Stimulated activated CD8-positive, alpha-beta memory T cell treated with anti-CD3 and anti-CD28 coated beads, Interleukin-12 subunit alpha, Interleukin-12 subunit beta, amount 100 ng/mL, for 4 hours (primary cell): ENCODE measurements at places on chromosomes 11 and 22.

DNA sequence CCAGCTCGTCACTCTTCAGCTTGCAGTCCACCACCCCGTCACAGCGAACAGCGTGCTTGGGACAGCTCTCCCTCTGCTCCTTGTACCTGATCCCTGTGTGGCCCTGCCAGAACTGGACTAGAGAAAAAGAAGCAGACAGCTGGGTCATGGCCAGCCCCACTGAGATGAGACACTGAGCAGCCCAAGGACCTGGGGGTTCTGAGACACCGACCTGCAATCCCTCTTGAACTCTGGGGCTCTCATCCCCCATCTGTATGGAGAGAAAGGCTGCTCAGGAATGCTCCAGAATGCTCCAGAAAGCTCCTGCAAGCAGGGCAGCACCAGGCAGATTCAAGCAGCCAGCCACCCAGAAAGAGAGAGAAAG is 14.8 kb downstream of the TMPRSS13 start:
- no peak for DNase-seq

GRCh38 chr22:30190574-30190973 is 56.0 kb downstream of the LIF start:
- DNase-seq, result no peak

DNA sequence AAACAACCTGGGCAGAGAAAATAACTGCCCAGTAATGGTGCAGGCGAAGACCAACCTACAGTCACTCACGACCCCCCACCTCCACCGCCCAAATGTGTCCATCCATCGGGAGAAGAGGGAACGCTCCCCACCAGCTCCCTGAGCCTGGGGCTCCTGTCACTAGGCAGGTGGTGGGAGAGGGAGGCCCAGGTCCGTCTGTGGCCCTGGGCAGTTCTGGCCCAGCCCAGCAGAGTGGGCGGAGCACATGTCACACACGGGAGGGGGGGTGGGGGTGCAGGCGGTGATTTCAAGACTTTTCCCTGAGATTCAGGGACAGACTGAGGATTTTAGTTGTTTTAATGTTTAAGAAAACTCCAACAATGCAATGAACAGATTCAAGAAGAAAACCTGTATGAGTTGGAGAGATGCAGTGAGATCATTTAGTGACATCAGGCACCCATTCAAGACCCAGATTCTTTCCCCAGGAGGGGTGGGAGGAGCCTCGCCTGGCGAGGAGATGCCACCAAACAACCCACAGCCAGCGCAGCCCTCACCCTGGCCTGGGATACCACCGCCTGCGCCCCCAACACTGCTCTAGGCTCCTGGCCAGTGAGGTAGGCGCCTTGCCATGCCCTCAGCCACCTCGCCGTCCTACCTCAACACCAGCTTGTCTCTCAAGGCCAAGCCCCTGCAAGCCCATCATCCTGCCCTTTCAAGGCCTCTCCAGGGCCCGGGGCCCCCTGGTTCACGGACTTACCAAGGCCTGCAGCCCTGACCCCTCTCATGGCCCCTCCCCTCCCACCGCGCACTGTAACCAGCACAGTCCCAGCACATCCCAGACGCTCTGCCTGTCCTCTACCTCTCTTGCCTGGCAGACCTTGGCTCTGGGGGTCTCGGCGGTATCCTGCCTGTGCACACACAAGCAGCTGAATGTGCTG is 36.8 kb downstream of the TBX1 start:
- no peak for DNase-seq

- DNase-seq, result no peak
Measured at GRCh38 chr11:57662893-57663292, 5.0 kb upstream of the ZDHHC5 start.

- no peak for DNase-seq
Measured at GRCh38 chr22:22431271-22432220, 77.0 kb downstream of the ZNF280B start.

- DNase-seq, result no peak
Measured at GRCh38 chr11:124950601-124951330, 3.2 kb upstream of the CCDC15 start.

- DNase-seq, result no peak
Measured at GRCh38 chr11:1235901-1236315, 13.0 kb downstream of the MUC5B start.

- no peak for DNase-seq
Measured at GRCh38 chr11:90947930-90948329, 725.1 kb upstream of the CHORDC1 start.

GRCh38 chr11:9251311-9251710 is 13.8 kb downstream of the DENND5A start:
- no peak for DNase-seq

GRCh38 chr22:30265131-30265720 is 1.4 kb downstream of the OSM start:
- no peak for DNase-seq

- no peak for DNase-seq
Measured at GRCh38 chr11:10257478-10257877, 36.5 kb downstream of the SBF2 start.

- DNase-seq, result no peak
Measured at GRCh38 chr11:71388637-71389235, 59.5 kb downstream of the DHCR7 start.

GRCh38 chr22:32073823-32074380 is 30.8 kb downstream of the SLC5A1 start:
- DNase-seq, result no peak

DNA sequence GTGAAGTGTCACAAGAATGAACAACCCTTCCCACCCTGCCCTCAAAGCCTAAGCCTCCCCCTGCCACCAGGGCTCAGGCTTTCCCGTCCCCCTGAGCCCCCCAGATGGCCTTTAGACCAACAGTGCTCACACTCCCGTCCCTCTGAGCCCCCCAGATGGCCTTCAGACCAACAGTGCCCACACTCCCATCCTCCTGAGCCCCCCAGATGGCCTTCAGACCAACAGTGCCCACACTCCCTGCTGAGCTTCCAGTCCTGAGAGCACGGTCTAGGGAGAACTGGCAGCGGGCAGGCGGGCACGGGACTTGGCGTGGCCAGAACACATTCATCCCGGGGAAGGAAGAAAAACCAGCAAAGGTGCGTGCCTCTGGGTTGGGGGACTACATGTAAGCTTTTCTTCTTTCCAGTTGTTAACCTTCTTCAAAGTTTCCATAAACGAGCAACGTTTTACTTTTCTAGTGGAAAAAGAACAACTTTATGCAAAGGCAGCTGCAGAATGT is 2.5 kb downstream of the MRGPRG start:
- no peak for DNase-seq

DNA sequence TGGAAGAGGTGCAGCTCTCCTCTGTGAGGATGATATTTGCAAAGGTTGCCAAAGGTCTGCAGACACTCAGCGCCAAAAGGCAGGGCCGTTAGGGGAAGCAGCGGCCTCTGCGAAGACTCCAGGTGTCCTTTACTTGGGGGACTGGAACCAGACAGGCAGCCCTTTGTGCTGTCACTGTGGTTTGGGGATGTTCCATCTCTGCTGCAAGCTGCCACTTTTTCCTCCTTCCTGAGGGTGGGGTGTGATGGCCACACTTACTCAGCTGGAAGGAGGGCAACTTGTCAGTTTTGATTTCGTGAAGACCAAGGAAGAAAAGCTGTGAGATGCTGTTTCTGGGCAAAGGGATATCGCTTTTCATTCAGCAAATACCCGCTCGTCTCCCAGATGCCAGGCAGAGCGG is 96.5 kb upstream of the PRR5 start:
- DNase-seq, result no peak

DNA sequence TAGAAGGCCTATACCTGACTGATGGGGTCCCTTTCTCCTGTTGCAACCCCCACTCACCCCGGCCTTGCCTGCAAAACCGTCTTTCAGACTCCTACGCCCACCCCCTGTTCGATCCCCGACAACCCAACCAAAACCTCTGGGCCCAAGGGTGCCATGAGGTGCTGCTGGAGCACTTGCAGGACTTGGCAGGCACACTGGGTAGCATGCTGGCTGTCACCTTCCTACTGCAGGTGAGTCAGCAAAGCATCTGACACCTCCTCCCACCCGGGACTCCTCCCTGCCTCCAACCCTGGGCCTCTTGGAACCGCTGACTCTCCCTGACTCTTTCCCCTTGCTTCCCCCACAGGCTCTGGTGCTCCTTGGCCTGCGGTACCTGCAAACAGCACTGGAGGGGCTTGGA is 1.2 kb downstream of the ROM1 start:
- no peak for DNase-seq

DNA sequence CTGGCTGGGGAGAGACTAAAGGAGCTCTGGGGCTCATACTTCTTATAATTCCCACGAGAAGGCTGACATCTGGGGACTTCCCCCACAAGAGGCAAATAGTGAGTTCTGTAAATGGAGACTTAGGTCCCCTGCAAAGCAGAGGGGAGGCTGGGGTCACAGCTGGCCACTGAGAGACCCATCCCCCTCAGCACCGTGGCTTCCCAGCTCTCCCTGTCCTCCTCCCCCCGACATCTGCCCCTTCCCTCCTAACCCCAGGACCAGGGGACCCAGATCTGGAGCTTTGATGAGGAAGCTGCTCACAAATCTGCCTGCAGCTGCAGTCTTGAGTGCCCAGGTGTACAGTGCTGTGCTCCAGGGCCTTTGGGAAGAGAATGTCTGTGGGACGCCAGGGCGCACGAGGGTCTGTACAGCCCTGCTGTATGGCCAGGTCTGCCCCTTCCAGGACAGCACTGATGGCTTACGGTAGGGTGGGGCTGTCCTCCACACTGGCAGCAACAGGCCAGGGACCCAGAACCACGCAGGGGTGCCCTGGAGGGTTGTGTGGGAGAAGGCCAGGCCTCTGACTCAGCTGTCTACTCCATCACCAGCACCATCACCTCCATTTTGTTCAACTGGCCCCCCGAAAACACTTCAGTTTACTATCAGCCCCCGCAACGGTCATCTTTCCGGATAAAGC is 1.1 kb downstream of the RGL4 start:
- no peak for DNase-seq

DNA sequence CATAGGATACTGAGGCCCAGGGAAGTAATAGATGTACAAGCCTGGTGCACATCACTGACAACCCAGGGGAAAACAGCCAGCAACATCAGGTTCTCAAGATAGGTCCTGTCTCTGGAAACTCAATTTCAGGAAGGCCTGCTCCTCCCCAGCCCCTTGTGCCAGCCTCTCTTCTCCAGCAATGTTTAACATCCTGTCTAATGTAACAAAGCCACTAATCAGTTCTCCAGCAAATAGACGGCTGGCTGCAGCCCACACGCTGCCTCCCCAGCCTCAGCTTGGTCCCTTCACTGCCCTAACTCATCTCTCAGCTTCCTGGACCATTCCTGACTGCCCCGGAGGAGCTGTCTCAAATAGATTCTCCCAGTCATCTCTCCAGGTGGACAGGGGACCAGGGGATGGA is 37.8 kb downstream of the RPL27A start:
- no peak for DNase-seq

DNA sequence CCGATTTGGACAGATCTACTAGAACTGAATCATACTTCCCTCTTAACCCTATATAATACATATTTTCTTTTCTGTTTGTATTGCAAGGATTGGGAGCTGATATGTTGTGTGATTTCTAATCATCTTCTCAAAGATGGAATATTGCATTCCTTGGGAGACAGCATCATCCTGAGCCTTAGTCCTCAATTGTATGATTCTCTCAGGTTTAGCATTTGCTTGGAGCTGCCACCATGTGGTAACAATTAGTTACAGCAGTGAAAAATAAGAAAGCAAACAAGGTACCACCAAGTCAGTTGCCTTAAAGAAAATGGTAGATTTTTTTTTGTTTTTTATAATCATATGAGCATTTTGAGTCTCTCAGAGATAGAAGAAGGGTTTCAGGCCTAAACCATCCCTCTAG is 11.9 kb downstream of the SNX19 start:
- DNase-seq, result no peak

DNA sequence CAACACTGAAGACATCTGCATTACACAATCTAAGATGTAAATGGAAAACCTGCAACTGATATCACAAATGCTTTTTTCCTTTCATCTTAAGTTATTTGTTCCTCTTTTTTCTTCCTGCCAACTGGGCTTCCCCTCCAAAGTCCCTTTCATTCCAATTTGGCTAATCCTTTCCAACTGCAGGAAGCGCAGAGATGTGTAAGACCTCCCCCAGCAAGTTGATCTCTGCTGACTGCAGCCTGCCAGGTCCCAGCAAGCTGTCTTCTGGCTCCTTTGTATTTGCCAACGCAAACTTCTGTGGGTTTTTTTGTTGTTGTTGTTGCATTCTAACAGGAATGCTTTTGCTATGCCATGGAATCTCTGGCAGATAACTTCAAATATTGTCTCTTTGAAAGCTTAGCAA is 38.5 kb upstream of the LRRC4C start:
- no peak for DNase-seq

DNA sequence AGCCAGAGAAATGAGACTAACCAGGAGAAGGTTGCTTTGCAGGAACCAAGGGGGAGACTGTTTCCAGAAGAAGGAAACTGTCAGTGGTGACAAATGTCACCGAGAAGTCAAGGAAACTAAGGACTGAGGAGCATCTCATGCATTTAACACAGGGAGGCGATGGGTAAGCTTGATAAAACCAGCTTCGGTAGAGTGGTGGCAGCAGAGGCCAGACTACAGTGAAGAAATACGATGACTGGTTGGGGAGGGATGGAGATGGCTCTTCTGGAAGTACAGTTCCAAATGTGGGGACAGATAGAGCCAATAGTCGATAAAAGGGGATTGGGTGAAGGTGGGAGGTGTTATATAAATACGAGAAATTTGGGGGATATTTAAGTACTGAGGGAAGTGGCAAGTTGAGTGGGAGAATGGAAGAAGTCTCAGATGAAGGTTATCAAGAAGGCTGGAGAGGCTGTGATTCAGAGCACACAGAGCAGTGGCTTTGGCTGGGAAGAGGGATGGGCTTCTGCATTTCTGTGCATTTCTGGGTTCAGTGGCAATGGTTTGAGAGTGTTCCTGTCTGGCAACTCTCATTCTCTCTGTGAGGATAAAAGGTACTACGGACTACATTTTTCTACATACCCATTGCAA is 29.2 kb downstream of the SC5D start:
- no peak for DNase-seq

GRCh38 chr11:104033134-104033533 is 3.3 kb upstream of the DDI1 start:
- DNase-seq, result no peak

- DNase-seq, result no peak
Measured at GRCh38 chr11:46072172-46072964, 48.9 kb downstream of the PHF21A start.

- DNase-seq, result no peak
Measured at GRCh38 chr22:30217698-30218560, 28.6 kb downstream of the LIF start.

DNA sequence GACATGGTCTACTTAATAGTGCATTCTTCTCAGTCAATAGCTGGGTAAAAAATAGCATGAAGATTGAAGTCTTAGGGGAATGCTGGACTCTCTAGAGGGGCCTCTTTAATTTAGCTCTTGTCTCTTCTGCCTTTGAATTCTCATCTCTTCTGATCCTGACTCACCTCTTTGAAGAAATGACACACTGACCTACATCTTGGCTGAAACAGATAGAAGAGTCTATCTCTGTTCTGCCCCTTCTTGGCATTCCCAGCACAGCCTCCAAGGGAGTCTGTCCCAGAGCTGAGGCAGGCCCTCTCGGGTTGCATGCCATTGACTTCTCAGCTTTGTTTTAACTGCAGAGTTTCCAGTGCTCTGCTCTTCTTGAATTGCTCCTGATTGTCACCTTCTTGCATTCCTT is 55.7 kb downstream of the PTPRJ start:
- no peak for DNase-seq

- DNase-seq, result no peak
Measured at GRCh38 chr22:22386602-22387385, 121.7 kb downstream of the ZNF280B start.

- DNase-seq, result no peak
Measured at GRCh38 chr11:129723146-129723760, 92.4 kb upstream of the TMEM45B start.

- no peak for DNase-seq
Measured at GRCh38 chr11:75568616-75569219, 6.7 kb downstream of the SERPINH1 start.
